Activated T-helper 2 cell treated with anti-CD3 and anti-CD28 coated beads, Interferon-gamma antibody, Interleukin-2, Interleukin-4, amounts not matched to agents 10 μg/mL and 5 μg/mL and 100 μg/mL, durations not matched to agents 14 hours and 24 hours and 36 hours (primary cell): ENCODE measurements at places on chromosomes 7 and 10. TPM values are rescaled to one million over a fixed set of nuclear protein-coding genes. Genes with fewer than 3 reads are reported as not detected.

TRPV5 gene
- not detected in 2 replicates for total RNA-seq

HOXA3 gene
- not detected in 2 replicates for total RNA-seq

ATRNL1 gene
- 0.50 and 0.87 TPM in 2 replicates for total RNA-seq

DLX6 gene
- not detected in 2 replicates for total RNA-seq

GIGYF1 gene
- 51.0 and 53.9 TPM in 2 replicates for total RNA-seq

TCF7L2 gene
- 0.52 and 0.76 TPM in 2 replicates for total RNA-seq

STEAP4 gene
- total RNA-seq, result 0.39 and 0.48 TPM in 2 replicates

MKRN1 gene
- 72.9 and 73.6 TPM in 2 replicates for total RNA-seq

AKR1C3 gene
- total RNA-seq, result 0.34 and 0.53 TPM in 2 replicates

GNGT1 gene
- not detected in 2 replicates for total RNA-seq

SPRN gene
- not detected in 2 replicates for total RNA-seq

AASS gene
- total RNA-seq, result 1.3 and 2.2 TPM in 2 replicates

SMKR1 gene
- total RNA-seq, result 4.7 and 6.8 TPM in 2 replicates

CALML5 gene
- not detected in 2 replicates for total RNA-seq

LOXL4 gene
- not detected in 2 replicates for total RNA-seq

CPED1 gene
- total RNA-seq, result not detected in 2 replicates

TMEM213 gene
- total RNA-seq, result not detected in 2 replicates

ST7 gene
- 8.0 and 10.0 TPM in 2 replicates for total RNA-seq

RAMP3 gene
- 0.14 TPM in 2 replicates for total RNA-seq

SEC61G gene
- 194 and 200 TPM in 2 replicates for total RNA-seq

FKBP6 gene
- total RNA-seq, result not detected in 2 replicates

AKR1D1 gene
- not detected in 2 replicates for total RNA-seq

BAIAP2L1 gene
- 1.9 TPM in 2 replicates for total RNA-seq

POT1 gene
- total RNA-seq, result 25.6 and 29.7 TPM in 2 replicates

GFRA1 gene
- not detected in 2 replicates for total RNA-seq

DTX2 gene
- 24.7 and 26.3 TPM in 2 replicates for total RNA-seq

ZP3 gene
- total RNA-seq, result 8.2 and 10.5 TPM in 2 replicates

INHBA gene
- 0.97 and 1.0 TPM in 2 replicates for total RNA-seq

MDFIC gene
- 119 and 121 TPM in 2 replicates for total RNA-seq

STMP1 gene
- 24.3 and 25.1 TPM in 2 replicates for total RNA-seq

SUV39H2 gene
- 44.0 and 45.0 TPM in 2 replicates for total RNA-seq

FANK1 gene
- 0.44 TPM in 1 of 2 replicates, not detected in the other for total RNA-seq

PTPRN2 gene
- total RNA-seq, result 1.1 and 1.3 TPM in 2 replicates

ANTXRL gene
- total RNA-seq, result not detected in 2 replicates

CNPY1 gene
- not detected in 2 replicates for total RNA-seq

CDHR1 gene
- 0.32 and 0.34 TPM in 2 replicates for total RNA-seq

PCLO gene
- not detected in 2 replicates for total RNA-seq

PMS2 gene
- total RNA-seq, result 21.2 and 21.5 TPM in 2 replicates

VAX1 gene
- total RNA-seq, result not detected in 2 replicates

CFAP43 gene
- 0.07 TPM in 1 of 2 replicates, not detected in the other for total RNA-seq

THSD7A gene
- not detected in 2 replicates for total RNA-seq
